ENCODE measurements at places on chromosomes 1 and 21. TPM values are rescaled to one million over a fixed set of nuclear protein-coding genes. Genes with fewer than 3 reads are reported as not detected.
A peak's percentile ranks its signal among the peaks of the same experiment; 100 is the strongest.

GRCh38 chr1:240965581-240966091 lies 353.7 kb upstream of the GREM2 start:
- DNase-seq: no peak

DNA sequence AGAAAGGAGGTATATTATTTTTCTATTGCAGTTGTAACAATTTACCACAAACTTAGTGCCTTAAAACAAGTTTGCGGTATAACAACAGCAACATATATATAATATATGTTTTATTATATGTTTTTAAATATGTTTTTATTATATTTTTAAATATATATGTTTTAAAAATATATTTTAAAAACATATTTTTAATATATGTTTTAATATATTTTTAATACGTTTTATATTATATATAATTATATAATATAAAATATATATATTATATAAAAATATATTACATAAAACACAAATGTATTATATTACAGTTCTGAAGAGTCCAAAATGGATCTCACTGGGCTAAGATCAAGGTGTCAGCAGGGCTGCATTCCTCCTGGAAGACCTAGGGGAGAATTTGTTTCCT lies 27.5 kb upstream of the FNBP1L start:
- DNase-seq: no peak

DNA sequence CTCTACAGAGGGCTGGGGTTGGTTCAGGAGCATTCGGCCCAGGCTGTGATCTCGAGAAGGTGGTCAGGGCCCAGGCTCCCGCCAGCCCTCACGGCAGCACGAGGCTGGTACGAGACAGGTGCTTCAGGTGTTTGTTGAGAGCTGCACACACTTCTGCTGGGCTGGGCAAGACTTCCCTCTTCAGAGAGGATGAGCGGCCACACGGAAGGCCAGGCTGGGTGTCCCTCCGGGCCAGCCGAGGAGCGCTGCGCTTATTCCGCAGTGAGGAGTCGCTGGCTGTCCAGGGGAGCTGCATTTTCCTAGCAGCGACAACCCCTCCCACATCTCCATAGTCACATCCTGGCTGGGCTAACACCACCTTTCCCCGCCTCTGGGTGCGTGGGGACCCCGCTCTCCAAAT lies 50.5 kb downstream of the PDE9A start:
- DNase-seq: no peak

- no peak for DNase-seq
Measured at GRCh38 chr1:184359909-184360308, 26.9 kb upstream of the C1orf21 start.

- DNase-seq: peak; percentile 59
Measured at GRCh38 chr1:33047839-33048305, 11.2 kb upstream of the AK2 start.

GRCh38 chr1:20430355-20431175 lies 55.4 kb downstream of the CAMK2N1 start:
- peak; percentile 34 for DNase-seq

DNA sequence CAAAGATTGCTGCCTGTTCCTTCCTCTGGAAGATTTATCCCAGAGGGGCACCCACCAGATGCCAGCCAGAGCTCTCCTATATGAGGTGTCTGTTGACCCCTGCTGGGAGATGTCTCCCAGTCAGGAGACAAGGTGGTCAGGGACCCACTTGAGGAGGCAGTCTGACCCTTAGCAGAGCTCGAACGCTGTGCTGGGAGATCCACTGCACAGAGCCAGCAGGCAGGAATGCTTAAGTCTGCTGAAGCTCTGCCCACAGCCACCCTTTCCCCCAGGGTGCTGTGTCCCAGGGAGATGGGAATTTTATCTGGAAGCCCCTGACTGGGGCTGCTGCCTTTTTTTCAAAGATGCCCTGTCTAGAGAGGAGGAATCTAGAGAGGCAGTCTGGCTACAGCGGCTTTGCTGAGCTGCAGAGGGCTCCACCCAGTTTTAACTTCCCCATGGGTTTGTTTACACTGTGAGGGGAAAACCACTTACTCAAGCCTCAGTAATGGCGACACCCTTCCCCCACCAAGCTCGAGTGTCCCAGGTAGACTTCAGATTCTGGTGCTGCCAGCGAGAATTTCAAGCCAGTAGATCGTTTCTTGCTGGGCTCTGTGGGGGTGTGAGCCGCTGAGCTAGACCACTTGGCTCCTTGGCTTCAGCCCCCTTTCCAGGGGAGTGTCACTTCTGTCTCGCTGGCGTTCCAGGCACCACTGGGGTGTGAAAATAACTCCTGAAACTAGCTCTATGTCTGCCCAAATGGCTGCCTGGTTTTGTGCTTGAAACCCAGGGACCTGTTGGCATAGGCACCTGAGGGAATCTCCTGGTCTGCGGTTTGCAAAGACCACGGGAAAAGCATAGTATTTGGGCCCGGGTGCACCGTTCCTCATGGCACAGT lies 51.1 kb upstream of the PDC start:
- DNase-seq: no peak

DNA sequence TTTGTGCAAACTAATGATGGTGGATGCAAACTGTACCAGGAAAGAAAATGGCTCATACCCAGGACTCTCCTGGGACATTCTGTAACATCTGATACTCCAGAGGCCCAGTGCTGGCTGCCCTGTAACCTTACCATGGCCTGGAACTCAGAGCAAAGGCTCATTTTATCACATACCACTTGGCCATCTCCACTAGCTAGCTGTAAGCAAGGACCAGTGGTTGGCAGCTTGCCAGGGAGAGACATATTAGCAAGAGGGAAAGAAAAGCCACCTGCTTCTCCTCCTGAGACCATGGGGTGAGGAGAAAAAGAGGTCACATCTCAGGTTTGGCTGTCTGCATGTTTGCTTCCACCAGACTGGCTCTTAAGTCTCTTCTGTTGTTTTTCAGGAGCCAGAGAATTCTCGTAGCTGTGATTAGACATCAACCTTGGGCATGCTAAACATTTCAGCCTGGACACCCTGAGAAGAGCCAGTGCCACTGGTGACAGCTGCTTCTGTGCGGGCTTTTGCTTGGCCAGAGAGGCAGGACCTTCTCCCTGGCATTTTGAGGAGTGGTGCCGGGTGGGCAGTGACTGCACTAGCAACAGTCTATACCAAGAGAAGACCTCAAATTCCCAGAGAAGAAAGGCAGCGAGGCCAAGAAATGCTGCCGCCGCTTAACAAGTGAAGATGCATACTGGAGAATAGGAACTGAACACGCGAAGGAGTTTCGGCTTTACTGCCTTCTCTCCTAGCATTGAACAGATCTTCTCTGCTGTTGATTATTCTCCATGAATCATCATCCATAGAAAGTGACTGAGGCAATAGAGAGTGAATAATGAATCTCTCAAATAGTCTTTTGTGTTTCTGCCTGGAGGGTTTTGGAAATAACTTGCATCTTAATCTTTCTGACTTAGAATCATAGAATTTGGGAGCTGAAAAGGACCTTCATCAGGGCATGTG lies 6.7 kb upstream of the INKA2 start:
- DNase-seq: peak; percentile 25

GRCh38 chr1:10900691-10901090 lies 104.2 kb upstream of the CASZ1 start:
- peak; percentile 12 for DNase-seq

DNA sequence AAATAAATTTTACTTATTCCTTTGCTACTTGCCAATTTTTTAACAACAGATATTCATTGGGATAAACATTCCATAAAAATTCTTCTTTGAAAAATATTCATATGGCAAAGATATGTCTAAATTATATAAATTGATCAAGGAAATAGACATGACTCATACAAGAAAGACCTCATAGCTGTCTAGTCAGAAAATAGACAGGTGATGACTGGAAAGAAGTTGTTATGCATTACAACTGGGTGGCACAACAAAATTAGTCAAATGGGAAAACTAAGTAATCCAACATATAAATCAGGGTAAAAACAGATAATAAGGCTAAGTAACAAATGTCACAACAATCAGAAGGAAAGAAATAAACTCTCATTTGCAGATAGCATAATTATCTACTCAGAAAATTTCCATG lies 92.0 kb downstream of the USH2A start:
- DNase-seq: no peak

GRCh38 chr1:193479187-193479586 lies 292.8 kb upstream of the B3GALT2 start:
- no peak for DNase-seq

DNA sequence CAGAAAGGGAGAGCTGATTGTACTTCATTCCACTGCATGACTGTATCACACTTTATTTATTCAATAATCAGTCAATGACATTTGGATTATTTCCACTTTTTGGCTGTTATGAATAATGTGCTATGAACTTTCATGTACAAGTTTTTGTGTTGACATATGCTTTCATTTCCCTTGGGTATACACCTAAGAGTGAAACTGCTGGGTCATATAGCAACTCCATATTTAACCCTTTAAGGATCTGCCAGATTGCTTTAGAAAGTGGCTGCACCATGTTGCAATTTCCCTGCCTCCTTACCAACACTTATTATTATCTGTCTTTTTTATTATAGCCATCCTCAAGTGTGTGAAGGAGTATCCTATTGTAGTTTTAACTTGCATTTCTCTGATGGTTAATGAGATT lies 108.8 kb upstream of the KCNK1 start:
- no peak for DNase-seq

GRCh38 chr1:214673576-214673975 lies 70.6 kb downstream of the CENPF start:
- DNase-seq: no peak

DNA sequence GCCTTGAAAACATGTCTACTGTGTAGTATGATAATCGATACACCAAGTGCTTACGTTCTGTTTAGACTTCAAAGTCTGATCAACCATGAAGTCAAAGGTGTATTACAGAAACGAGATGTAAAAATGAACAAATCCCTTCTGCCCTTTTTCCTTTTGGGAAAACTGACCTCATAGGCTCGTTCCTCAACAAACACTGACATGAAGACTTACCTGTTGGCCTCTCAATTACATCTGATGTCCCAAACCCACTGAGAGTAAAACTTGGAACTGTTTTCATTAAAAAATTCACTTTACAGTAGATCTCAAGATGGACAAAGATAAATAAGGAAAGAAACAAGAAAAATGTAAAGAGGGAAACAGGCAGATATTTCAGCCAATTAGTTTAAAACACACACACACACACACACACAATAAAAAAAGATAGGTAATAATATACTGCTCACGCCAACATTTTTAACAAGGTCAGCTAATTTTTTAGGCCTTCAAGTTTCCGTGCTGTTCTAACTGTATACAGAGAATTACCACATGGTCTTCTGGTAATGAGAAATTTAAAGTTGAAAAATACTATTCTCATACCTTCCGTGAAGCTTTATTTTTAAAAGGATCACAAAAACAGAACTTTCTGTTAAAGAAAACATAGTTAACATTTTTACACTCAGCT lies 2.1 kb downstream of the HMGN1 start:
- DNase-seq: no peak

- no peak for DNase-seq
Measured at GRCh38 chr1:2908561-2908960, 107.1 kb upstream of the TTC34 start.

- DNase-seq: peak; percentile 43
Measured at GRCh38 chr1:98382986-98383740, 278.4 kb upstream of the SNX7 start.

- peak; percentile 97 for DNase-seq
Measured at GRCh38 chr1:234907940-234908405, 220.7 kb downstream of the TOMM20 start.

- DNase-seq: peak; percentile 43
Measured at GRCh38 chr1:32876341-32877210, 5.9 kb upstream of the FNDC5 start.

Gene LCE3D
- not detected for total RNA-seq

Gene OR2M3
- not detected for total RNA-seq

Gene OVAAL
- total RNA-seq: not detected

Gene PLCH2
- not detected for total RNA-seq

Gene CD101
- 0.09 TPM for total RNA-seq

Gene NEGR1
- total RNA-seq: 20.7 TPM

Gene ASCL5
- total RNA-seq: not detected

Gene RPTN
- not detected for total RNA-seq

Gene RGS18
- not detected for total RNA-seq

Gene PTPRF
- 23.6 TPM for total RNA-seq

Gene TUFT1
- total RNA-seq: 3.9 TPM
